Stimulated activated CD8-positive, alpha-beta memory T cell treated with anti-CD3 and anti-CD28 coated beads, Interleukin-15, amount 100 ng/mL, for 4 hours (primary cell): ENCODE measurements at places on chromosomes 16 and 17.

DNA sequence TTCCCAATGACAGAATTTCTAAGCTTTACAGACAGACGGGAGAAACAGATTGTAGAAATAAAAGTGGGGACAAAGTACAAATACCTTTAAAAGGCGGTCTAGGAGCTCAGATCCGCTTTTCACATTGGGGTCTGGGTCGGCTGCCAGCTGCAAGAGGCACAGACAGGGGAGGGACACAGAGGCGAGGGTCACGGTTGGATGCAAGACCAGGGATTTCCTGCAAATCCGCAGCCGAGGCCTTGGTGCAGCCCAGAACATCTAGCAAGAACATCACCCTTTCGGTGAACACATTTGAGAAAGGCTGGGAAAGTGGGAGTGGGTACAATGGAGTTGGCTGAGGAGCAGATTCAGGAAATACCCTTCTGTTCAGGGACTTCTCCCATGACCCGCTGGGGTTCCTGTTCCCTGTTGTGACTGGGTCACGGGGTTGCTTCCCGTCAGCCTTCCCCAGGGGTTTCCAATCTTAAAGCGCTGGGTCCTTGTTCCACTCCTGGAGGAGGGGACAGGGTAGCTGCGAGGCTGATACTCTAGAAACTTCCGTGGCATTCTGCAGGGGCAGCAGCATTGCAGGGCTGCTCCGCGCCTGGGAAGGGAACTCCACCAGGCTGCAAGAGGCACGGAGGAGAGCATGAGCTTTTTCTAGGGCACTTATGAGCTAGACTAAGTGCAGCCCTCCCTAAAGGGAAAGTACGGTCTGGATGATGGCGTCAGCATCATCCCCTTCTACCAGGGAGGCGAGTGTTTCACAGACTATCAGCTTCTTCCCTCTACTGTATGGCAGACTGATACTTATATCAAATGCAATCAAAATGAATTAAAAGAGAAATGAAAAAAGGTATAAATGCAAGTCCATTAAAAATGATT, 16.0 kb downstream of the VAC14 start:
- DNase-seq = no peak

DNA sequence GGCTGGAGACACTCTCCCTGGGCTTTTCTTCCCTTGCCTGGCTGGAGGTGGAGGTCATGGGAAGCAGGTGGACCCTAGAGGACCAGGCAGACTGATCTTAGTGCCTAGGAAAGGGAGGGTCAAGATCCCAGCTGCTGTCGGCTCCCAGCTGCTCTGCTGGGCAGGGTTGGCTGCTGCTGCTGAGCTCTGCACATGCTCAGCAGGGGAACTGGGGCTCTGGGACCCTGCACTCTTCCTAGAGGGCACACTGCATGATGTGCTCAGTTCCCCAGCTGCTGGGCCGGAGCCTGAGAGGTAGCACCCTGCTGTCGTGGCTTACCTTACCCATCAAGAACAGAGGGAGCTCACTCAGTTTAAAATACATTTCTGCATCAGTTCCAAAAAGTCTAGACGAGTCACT, 34.3 kb downstream of the VAC14 start:
- no peak for DNase-seq

DNA sequence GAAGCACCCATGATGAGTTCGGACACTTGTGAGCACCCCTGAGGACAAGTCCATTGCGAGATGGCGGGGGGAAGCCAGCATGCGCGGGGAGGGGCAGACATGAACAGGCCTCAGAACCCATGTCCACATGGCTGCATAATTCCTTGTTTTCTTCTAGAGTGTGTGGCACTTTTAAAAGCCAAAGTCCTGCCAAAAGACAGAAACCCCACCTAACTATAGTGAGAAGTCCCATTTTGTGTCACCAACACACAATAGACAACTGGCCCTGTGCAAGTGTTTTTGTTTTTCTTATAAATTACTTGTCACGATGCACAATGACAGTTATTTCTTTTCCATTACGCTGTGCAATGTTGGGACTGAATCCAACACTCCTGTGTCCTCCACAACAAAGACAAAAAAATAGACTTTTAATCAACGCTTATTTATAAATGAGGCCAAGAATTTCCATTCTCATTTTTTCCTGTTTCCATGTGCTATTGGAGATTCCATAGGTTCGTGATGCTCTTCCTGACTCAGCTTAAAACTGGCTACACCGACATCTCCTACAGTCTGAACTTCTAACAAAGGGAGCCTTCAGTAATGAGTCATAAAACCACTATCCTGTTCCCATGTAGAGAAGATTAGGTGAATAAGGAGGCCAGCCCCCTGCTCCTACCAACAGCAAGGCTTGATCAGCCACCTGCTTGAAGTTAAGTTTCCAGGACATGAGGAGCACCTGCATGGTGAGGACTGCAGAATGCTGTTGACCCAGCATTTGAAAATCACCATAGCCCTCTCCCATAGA, 98.9 kb downstream of the ZNF423 start:
- DNase-seq = no peak

DNA sequence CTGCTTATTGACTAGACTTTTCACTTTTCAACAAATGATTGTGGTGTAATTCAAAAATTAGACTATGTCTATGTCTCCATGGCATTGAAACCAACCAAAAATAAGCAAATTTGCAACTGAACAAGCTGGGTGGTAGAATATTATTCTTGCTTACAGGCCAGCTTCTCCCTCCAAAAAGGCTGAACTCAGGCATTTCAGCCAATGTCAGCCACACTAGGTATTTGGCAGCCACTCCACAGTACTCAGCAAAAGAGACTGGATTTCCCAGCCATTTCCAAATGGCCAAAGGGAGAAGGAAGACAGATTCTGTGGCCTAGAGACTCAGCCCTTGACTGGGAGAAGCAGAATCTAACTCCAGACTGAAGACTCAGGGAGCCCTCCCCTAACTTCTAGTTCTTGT, 121.8 kb upstream of the IRX5 start:
- DNase-seq = no peak

- no peak for DNase-seq
Observed at GRCh38 chr16:13453938-13454553, 465.9 kb upstream of the ERCC4 start.

DNA sequence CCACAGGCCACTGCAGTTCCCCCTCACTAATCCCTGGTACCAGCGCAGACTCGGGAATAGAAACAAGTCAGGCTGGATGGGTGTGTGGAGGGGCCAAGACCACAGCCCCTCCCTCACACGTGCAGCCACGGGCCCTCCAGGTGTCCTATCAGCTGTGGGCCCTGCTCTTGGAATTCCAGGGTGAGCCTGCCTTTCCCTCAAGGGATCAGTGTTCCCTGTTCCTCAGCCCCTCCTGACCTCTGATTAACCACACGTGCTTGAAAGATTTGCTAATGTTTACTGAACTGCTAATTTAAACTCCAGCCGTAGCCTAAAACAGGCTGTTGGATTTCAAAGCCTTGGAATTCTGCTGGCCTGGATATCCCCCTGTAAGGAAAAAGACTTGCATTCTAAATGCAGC, 146.4 kb downstream of the SOCS1 start:
- DNase-seq = no peak

- DNase-seq = no peak
Observed at GRCh38 chr17:69103557-69104233, 38.0 kb downstream of the ABCA6 start.

- DNase-seq = no peak
Observed at GRCh38 chr17:78723001-78723796, 58.9 kb downstream of the CYTH1 start.

- DNase-seq = no peak
Observed at GRCh38 chr16:11143372-11144035, 112.5 kb downstream of the SOCS1 start.

DNA sequence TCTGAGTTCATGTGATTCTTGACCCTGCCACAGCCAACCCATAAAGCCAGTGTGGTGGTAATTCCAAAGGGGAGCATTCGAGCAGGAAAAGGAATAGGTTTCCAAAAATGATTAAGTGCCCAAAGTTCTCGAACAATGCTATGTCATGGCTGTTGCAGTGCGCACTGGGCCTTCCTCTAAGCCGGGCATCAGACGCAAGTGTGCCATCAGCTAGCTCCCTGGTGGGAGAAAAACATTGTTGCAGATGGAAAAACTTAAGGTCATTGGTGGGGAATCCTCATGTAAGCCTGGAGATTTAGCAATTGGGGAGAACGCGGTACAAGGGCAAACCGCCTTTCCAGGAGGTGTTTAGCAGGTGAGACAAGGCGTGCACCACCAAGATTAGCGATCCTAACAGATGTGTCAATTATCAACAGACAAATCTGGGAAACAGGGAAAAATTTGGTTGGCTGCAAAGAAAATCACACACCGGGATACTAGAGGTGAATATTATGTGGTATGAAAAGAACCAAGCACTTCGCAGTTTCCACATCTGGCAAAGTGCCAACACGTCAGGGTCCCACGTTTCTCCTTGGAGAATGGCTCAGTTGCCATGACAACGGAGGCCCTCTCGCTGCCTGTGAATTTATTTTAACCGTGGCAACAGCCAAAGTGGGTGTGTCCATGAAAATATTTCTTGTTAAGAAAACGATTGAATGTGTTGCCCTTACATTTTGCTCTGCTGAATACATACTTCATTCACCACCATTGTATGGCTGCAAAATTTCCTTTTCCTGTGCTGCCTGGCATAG, 118.5 kb upstream of the CACNG5 start:
- no peak for DNase-seq

- DNase-seq = no peak
Observed at GRCh38 chr17:67043283-67043682, 1.1 kb upstream of the CACNG1 start.

DNA sequence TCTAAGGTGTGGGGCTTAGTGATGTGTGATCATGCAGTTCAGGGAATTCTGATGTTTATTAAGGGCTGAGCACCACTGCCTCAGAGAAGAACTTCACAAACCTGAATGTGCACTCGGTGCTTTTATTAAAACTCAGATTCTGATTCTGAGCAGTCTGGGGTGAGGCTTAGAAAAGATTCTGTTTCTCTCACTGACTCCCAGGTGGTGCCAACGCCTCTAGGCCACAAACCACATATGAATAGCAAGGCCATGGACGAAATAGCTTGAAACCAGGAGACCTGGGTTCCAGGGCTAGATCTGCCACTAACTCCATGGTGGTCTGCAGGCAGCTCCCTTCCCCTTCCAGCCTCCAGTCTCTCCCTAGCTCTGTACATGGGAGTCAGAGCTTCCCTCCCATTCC, 169.1 kb downstream of the HS3ST3B1 start:
- no peak for DNase-seq

GRCh38 chr17:16929035-16929680, 42.8 kb downstream of the TNFRSF13B start:
- DNase-seq = no peak

DNA sequence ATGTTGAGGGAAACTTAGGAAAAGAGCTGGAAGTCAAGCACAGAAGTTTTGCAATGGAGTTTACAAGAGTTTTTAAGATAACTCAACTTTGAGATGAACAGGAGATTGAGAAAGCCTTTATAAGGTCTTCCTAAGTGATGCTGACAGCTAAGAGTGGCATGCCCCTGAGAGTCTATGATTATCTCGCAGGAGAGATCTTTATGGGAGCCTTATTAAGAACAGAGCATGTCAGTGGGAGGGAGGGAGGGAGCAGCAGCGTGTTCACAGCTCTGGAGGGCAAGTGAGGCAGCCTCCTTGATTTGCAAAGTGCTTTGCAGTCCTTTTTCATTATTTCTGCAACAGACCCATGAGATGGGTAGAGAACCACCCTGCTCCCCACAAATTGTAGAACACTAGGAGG, 30.7 kb downstream of the GNAO1 start:
- DNase-seq = no peak

DNA sequence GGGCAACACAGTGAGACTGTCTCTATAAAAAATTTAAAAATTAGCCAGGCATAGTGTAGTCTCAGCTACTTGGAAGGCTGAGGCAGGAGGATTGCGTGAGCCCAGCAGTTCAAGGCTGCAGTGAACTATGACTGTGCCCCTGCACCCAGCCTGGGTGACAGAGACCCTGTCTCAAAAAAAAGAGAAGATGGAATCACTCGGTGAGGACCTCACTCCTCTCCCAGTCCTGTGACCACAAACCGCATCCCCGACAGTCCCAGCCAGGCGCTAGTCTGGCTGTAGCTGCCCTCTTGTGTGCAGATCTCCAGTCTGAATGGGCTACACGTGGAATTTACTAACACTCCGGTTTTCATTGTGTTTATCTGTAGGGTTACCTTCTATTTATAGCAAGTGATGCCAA, 11.1 kb downstream of the DEXI start:
- no peak for DNase-seq

DNA sequence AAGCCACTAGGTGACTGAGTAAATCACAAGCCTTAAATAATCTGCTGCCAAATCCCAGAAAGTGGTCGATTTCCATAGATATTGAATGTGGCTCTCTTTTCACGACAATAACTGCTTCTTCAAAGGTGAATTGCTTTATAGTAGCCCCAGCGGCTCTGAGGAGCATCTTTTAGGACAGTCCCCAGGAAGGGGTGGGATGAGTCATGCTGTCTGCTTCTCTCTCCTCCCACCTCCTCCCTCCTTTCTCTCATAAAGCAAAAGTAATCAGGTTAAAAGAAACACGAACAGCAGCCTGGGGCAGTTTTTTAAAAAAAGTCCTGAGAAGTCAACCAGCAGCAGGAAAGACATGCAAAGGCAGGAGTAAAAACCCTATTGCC, 1.8 kb downstream of the KIAA0513 start:
- peak; percentile 50 for DNase-seq

DNA sequence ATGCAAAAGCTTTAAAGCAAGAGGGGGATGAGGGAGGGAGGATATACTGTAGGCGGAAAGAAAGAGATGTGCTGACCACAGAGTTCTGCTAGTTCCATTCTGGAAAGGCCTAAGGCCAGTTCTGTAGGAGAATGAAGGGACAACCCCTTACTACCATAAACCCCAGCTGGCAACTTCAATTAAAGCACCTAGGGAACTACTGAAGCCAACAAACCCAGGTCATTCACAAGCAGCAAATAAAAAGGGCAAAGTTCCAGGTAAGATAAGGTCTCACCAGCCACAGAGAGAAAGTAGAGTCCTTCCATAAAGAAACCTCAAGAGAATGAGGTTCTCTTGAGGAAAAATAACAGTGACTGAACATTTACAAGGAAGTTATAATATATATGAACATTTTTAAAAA, 12.8 kb downstream of the TERF2 start:
- DNase-seq = no peak

- DNase-seq = no peak
Observed at GRCh38 chr17:73938706-73939105, 264.8 kb upstream of the RPL38 start.

DNA sequence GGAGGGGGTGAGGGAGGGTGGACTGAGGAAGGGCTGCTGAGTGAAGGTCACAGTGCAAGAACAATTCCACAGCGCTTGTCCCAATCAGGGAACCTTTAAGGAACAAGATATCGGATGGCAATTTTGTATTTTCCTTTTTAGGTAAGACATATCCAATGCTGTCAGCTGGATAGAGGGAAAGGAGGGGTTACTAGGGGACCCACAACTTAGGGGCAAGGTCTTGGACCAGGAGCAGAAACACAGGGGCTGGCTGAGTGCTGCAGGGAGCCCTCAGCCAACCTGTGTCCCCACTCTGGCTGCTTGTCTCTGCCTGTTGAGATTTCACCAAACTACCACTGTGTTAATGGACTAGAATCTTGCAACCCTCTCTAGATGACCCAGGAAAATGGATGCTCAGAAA, 47.6 kb downstream of the AKAP1 start:
- no peak for DNase-seq

GRCh38 chr17:80693511-80693910, 148.9 kb downstream of the RPTOR start:
- DNase-seq = no peak
